Activated CD4-positive, alpha-beta memory T cell treated with anti-CD3 and anti-CD28 coated beads for 36 hours (primary cell): ENCODE measurements at places on chromosomes 12 and 14. TPM values are rescaled to one million over a fixed set of nuclear protein-coding genes. Genes with fewer than 3 reads are reported as not detected.
A peak's percentile ranks its signal among the peaks of the same experiment; 100 is the strongest.

DNA sequence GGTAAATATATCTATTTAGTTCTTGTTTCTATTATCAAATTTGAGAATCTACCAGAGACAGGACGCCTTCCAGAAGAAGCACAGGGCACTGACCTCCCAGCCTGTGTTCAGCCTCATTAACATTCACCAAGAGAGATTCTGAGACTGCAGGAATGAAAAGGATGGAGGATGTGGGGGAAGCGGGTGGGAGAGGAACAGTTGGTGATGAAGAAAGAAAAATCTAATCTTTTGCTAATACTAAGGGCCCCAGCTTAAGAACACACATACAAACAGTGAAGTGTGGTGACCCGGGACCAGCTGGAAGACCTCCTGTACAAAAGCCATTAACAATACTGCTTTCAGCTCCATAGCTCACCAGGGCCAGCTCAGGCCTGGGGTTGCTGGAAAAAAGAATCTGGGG, 160.5 kb downstream of the NUAK1 start:
- H3K4me3 ChIP-seq = no peak overlapping the region
- H3K27me3 ChIP-seq = no peaks in the 10 kb centered on the region
- H3K27ac ChIP-seq = no peak overlapping the region
- no peaks in the 10 kb centered on the region for H3K4me1 ChIP-seq
- no peaks in the 10 kb centered on the region for H3K36me3 ChIP-seq

DNA sequence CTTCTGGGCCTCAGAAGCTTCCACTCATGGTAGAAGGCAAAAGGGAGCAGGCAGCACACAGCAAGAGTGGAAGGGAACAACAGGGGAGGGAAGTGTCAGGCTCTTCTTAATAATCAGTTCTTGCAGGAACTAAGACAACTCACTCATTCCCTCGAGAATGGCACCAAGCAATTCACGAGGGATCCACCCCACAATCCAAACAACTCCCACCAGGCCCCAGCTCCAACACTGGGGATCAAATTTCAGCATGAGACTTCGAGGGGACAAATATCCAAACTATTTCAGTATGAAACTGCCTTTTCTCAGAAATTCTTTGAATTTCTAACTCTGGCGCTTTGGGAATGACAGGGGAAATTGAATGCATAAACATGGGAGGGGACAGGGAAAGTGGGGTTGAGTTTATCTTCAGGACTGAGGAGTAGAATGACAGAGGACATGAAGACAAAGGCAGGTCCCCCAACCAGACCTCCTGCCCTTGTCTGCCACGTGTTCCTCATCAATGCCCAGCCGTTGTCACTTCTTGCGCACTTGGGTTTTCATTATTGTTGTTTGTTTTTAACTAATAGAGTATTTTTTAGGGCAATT, 24.6 kb upstream of the APOF start:
- no peak overlapping the region for H3K4me3 ChIP-seq
- H3K27ac ChIP-seq = no peak overlapping the region
- H3K27me3 ChIP-seq = no peaks in the 10 kb centered on the region
- DNase-seq = no peak
- H3K36me3 ChIP-seq = no peaks in the 10 kb centered on the region

PLEK2 gene
- total RNA-seq = 2.6 TPM

DNA sequence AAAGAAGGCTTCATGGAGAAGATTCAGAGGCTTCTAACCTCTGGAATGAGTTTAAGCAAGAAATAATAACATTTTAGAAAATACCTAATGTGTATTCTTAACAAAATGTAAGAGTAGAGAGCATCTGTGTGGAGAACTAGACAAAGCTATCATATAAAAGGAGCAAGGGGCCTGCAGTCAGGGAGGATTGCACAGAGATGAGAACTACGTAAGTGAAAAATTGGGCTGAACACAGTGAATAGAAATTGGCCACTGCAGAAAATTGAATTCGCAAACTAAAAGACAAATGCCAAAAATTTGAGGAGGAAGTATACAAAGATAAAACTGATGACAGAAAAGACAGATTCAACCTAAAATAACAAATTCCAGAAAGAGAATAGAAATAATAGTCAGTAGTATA, 92.8 kb downstream of the TGFB3 start:
- no peak for DNase-seq
- no peak overlapping the region for H3K4me3 ChIP-seq
- H3K27me3 ChIP-seq = no peaks in the 10 kb centered on the region

DNA sequence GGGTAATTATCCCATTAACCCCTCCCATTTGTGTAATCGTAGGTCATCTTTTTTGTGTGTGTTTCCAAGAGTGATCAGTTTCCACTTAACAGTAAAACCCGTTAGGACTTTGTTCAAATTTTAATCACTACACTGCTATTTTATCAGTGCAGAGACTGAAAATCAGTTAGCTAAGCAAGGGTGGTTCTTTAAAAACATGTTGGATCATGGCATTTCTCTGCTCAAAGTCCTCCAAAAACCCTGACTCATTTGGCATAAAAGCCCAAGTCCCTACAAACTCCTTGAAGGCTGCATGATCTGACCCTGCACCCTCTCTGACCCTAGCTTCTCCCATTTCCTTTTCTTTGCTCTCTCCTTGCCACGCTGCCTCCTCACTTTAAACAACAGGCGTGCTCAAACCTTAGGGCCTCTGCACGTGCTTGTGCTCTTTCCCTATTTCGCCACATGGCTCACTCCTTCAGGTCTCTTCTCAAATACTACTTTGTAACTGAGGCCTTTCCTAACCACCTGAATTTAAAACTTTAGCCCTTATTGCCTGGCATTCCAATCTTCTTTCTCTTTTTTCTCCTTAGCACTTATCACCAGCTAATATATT, 13.2 kb upstream of the OVCH1 start:
- no peak overlapping the region for H3K4me3 ChIP-seq
- peaks cover 19% of the 10 kb centered on the region for H3K27me3 ChIP-seq
- no peak for DNase-seq
- H3K36me3 ChIP-seq = no peaks in the 10 kb centered on the region

DNA sequence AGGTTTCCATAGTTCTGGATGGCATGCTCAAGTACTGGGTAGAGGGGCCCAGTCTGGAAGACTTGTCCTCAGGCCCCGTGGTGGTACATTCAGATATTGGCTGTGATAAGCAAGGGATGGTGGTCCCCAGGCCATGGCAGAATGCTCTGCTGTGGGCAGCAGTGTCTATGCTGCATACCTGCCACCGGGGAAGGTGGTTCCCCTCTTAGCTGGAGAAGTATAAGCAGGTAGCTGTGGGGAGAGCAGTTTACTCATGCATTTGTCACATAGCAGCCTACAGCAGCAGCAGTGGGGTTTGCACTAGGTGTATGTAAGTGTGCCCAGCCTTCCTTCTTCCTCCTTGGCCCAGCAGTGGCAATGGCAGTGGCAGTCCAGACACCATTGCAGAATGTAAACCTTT, 69.3 kb upstream of the ADAMTS20 start:
- no peak for DNase-seq
- H3K27ac ChIP-seq = no peak overlapping the region

GRCh38 chr12:78018171-78018910, 187.6 kb downstream of the NAV3 start:
- no peak overlapping the region for H3K4me3 ChIP-seq
- no peak for DNase-seq
- no peak overlapping the region for H3K27ac ChIP-seq
- H3K27me3 ChIP-seq = no peaks in the 10 kb centered on the region
- no peaks in the 10 kb centered on the region for H3K4me1 ChIP-seq

GRCh38 chr14:58961045-58961731, 227.3 kb upstream of the DAAM1 start:
- H3K27ac ChIP-seq = no peak overlapping the region
- DNase-seq = no peak
- H3K36me3 ChIP-seq = no peaks in the 10 kb centered on the region
- no peak overlapping the region for H3K4me3 ChIP-seq
- no peaks in the 10 kb centered on the region for H3K27me3 ChIP-seq

ESR2 gene
- 0.17 TPM for total RNA-seq

GRCh38 chr14:19823765-19824164, 20.2 kb downstream of the OR4N2 start:
- no peaks in the 10 kb centered on the region for H3K27me3 ChIP-seq
- H3K36me3 ChIP-seq = no peaks in the 10 kb centered on the region
- no peak overlapping the region for H3K27ac ChIP-seq
- no peak overlapping the region for H3K4me3 ChIP-seq
- no peak for DNase-seq

CLEC2A gene
- total RNA-seq = not detected

GRCh38 chr12:117109943-117110635, 10.9 kb upstream of the TESC start:
- no peak for DNase-seq
- peaks cover 5% of the 10 kb centered on the region for H3K27me3 ChIP-seq
- H3K36me3 ChIP-seq = no peaks in the 10 kb centered on the region
- no peak overlapping the region for H3K4me3 ChIP-seq
- H3K27ac ChIP-seq = no peak overlapping the region

GRCh38 chr14:90491911-90492531, 95.2 kb downstream of the CALM1 start:
- no peaks in the 10 kb centered on the region for H3K36me3 ChIP-seq
- no peak overlapping the region for H3K27ac ChIP-seq
- H3K27me3 ChIP-seq = peaks cover 1% of the 10 kb centered on the region
- no peaks in the 10 kb centered on the region for H3K4me1 ChIP-seq
- no peak for DNase-seq
- H3K4me3 ChIP-seq = no peak overlapping the region

DNA sequence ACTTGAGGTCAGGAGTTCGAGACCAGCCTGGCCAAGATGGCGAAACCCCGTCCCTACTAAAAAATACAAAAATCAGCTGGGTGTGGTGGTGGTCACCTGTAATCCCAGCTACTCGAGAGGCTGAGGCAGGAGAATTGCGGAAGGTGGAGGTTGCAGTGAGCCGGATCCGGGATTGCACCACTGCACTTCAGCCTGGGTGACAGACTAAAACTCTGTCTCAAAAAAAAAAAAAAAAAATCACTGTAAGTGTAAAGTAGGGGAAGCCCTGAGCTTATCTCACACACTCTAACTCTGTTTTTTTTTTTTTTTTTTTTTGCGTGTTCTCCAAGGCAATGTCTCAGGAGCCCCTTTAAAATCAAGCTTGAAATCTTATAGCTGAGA, 421 bp upstream of the RBMS2 start:
- H3K27ac ChIP-seq = no peak overlapping the region
- no peaks in the 10 kb centered on the region for H3K36me3 ChIP-seq
- H3K4me1 ChIP-seq = peaks cover 25% of the 10 kb centered on the region
- DNase-seq = no peak
- peaks cover 1% of the 10 kb centered on the region for H3K27me3 ChIP-seq
- peak overlapping the region; percentile 56 for H3K4me3 ChIP-seq

DNA sequence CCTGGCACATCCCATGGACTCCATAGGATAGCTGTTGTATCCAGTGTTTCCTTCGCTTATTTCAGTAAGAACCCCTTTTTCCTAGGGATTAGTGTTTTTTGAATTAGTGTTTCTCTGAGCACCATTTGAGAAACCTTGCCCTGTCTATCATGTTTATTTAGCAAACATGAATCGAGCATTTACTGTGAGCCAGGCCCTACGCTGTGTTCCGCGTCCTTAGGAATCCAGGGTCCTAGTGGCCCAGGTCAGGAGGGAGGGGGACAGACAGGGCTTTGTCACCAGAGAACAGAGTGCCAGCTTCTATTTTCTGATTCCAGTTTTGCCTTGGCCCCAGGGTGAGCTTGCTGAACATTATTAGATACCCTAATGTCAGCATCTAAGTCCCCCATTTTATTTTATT, 2.5 kb downstream of the TEAD4 start:
- peaks cover 49% of the 10 kb centered on the region for H3K27me3 ChIP-seq
- DNase-seq = no peak
- no peak overlapping the region for H3K4me3 ChIP-seq
- H3K4me1 ChIP-seq = peaks cover 20% of the 10 kb centered on the region

GRCh38 chr12:91267039-91267438, 84.4 kb upstream of the DCN start:
- H3K4me1 ChIP-seq = no peaks in the 10 kb centered on the region
- H3K27me3 ChIP-seq = peaks cover 10% of the 10 kb centered on the region
- no peak overlapping the region for H3K27ac ChIP-seq
- H3K36me3 ChIP-seq = no peaks in the 10 kb centered on the region
- H3K4me3 ChIP-seq = no peak overlapping the region
- no peak for DNase-seq

DNA sequence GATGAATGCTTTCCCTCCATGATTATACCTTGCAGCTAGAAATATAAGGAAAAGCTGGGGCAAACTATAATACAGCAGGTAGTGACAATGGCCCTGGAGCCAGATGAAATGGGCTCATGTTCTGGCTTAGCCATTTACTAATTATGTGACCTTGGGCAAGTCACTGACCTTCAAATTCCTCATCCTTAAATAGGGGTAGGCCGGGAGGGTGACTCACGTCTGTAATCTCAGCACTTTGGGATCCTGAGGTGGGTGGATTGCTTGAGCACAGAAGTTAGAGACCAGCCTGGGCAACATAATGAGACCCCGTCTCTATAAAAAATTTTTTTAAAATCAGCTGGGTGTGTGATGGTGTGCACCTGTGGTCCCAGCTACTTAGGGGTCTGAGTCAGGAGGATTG, 155.4 kb downstream of the C12orf75 start:
- peaks cover 3% of the 10 kb centered on the region for H3K27me3 ChIP-seq
- H3K4me1 ChIP-seq = no peaks in the 10 kb centered on the region
- no peak overlapping the region for H3K4me3 ChIP-seq

DEPDC4 gene
- total RNA-seq = 2.4 TPM

DNA sequence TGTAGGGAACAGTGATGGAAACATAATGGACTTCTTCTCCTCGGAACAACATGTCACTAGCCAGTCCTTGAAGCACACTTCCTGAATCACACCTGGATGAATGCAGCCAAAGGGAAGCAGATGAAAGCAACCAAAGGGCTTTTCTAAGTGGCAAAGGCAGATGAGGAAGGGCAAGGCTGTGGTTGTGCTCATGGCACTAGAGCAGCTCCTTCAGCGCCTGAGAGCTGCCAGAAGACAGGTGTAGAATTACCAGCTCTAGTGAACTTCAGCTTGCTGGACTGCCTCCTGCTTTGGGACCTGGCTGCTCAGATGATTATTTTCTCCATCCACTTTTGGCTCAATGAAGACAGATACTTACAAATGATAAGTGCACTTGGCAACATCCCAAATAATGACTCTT, 1372.1 kb upstream of the SEL1L start:
- H3K4me1 ChIP-seq = no peaks in the 10 kb centered on the region
- H3K27me3 ChIP-seq = no peaks in the 10 kb centered on the region
- no peak for DNase-seq
- no peaks in the 10 kb centered on the region for H3K36me3 ChIP-seq
- no peak overlapping the region for H3K27ac ChIP-seq
- H3K4me3 ChIP-seq = no peak overlapping the region

GRCh38 chr12:128825835-128826234, 2.1 kb upstream of the SLC15A4 start:
- no peak for DNase-seq
- peaks cover 7% of the 10 kb centered on the region for H3K36me3 ChIP-seq
- H3K27ac ChIP-seq = no peak overlapping the region
- H3K4me1 ChIP-seq = peaks cover 32% of the 10 kb centered on the region

- H3K27me3 ChIP-seq = no peaks in the 10 kb centered on the region
- H3K4me3 ChIP-seq = no peak overlapping the region
- H3K36me3 ChIP-seq = no peaks in the 10 kb centered on the region
- H3K27ac ChIP-seq = no peak overlapping the region
- DNase-seq = no peak
- H3K4me1 ChIP-seq = no peaks in the 10 kb centered on the region
These were observed 12.7 kb upstream of the EIF4B start for GRCh38 chr12:52993558-52993869.

- peak overlapping the region; percentile 49 for H3K4me3 ChIP-seq
- H3K27ac ChIP-seq = peak overlapping the region; percentile 95
- no peaks in the 10 kb centered on the region for H3K27me3 ChIP-seq
- peaks cover 17% of the 10 kb centered on the region for H3K36me3 ChIP-seq
These were observed 9.8 kb downstream of the PSMA6 start for GRCh38 chr14:35301735-35302528.

- no peak overlapping the region for H3K4me3 ChIP-seq
- no peaks in the 10 kb centered on the region for H3K27me3 ChIP-seq
- no peak overlapping the region for H3K27ac ChIP-seq
- H3K36me3 ChIP-seq = no peaks in the 10 kb centered on the region
These were observed 12.1 kb downstream of the ADCK1 start for GRCh38 chr14:77812028-77812427.
